ENCODE measurements at places on chromosomes 1 and 21.

DNA sequence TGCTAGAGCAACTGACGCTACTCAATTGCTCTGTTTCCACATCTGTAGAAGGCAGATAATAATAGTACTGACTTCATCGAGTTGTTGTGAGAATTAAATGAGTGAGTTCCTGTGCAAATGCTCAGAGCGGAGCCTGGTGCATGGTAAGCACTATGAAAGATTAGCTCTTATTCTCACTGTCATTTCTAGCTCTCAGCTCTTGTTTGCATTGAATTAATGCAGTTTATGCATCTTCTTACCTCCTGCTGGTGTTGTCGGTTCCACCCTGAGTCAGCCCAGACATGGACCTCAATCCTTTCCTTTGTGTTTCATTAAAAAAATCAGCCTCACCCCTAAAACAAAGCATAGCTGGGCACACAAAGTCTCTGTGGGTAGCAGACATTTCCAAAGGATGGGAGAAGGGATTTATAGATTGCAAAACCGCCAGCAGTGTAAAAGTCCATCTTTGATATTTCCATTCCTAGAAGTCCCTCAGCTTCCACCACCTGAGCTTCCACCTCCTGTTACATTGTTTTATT, 254.4 kb upstream of the CSF3R start:
- no peak for DNase-seq

- DNase-seq: no peak
These were observed 3.7 kb upstream of the MEGF6 start for GRCh38 chr1:3614755-3615742.

- peak; percentile 2 for DNase-seq
These were observed 63.2 kb downstream of the ITPKB start for GRCh38 chr1:226675715-226676357.

GRCh38 chr1:26305667-26306289, 658 bp downstream of the UBXN11 start:
- DNase-seq: no peak

- no peak for DNase-seq
These were observed at the start of gene SH3BGR for GRCh38 chr21:39451332-39452206. SH3BGR (plus strand) TSS chr21:39451970; CDS start chr21:39452097, 127 bp downstream.

GRCh38 chr1:83970802-83971201, 28.1 kb downstream of the TTLL7 start:
- DNase-seq: no peak

DNA sequence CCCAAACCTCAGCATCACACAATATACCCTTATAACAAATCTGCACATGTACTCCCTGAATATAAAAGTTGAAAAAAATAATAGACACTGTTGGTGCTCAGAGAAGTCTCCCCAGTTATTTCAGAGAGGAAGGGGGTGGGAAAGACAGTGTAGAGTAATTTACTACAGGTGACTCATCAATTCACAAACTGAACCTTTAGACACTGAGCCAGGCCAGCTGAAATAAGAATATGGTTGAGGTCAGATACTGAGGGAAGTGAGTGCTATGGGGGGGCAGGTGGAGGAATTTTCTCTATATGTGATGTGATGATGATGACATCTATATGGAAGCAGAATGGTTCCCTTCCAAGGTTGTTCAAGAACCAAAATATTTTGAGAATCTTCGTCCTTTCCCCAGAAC, 50.1 kb downstream of the MRPL39 start:
- no peak for DNase-seq

GRCh38 chr1:42171679-42172266, 7.2 kb upstream of the GUCA2A start:
- no peak for DNase-seq

- no peak for DNase-seq
These were observed 226.7 kb downstream of the KCNT2 start for GRCh38 chr1:196381544-196381943.

DNA sequence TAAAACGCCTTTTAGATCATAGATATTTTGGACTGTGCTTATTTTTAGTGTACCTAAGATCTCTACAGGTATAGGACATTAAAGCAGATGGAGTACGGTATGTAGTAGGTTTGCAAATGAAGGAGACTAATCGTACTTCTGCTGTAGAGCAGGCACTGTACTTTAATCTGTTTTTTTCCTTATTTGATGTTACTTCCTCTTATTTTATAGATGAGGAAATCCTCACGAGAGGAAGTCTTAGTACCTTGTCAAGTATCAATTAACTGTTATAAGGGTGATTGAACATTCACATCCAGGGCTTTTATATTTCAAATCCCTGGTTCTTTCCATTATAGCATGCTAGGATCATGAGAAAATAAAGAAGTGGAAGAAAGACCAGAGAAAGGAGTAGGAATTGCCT, 41.1 kb downstream of the CACHD1 start:
- no peak for DNase-seq

- no peak for DNase-seq
These were observed 20.5 kb downstream of the ROR1 start for GRCh38 chr1:63794354-63794753.

DNA sequence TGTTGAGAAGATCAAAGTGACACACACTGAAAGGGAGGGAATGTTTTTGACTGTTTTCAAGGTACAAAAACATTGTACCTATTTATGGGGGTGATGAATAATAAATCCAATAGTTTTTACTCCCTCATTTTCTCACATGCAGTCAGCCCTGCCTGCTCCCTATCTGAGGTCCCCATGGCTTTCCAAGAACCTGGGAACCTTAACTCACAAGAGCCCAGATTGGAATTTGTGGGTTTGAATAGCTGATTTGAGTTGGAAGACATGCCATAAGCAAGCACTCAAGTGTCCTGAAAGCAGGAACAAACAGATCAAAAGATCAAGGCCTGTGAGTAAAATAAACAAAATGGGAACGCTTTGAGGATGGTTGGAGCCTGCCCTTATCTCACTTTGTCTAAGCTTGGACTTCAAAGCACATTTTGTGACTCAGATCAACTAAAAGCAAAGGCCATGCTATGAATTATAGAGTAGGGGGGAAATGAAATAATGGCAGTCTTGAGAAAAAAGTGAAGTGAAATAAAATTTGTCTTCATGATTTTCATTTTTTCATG, 136.6 kb downstream of the LYPLAL1 start:
- no peak for DNase-seq

DNA sequence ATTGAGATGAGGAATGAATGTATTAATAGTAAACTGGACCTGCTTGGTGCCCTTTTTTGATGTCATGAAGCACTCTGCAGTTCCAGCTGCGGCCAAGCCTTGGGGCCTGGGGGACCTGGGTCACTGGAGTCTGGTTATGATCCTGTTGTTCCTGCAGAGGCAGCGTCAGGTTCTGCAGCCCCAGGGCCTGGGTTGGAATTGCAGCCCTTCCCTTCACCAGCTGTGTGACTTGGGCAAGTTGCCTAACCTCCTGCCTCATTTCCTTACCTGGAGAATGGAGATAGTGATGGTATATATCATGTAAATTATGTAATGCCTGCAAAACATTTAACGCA, 9.1 kb upstream of the ATP5PO start:
- no peak for DNase-seq

GRCh38 chr1:111354584-111354983, 63.9 kb downstream of the CHIA start:
- no peak for DNase-seq

DNA sequence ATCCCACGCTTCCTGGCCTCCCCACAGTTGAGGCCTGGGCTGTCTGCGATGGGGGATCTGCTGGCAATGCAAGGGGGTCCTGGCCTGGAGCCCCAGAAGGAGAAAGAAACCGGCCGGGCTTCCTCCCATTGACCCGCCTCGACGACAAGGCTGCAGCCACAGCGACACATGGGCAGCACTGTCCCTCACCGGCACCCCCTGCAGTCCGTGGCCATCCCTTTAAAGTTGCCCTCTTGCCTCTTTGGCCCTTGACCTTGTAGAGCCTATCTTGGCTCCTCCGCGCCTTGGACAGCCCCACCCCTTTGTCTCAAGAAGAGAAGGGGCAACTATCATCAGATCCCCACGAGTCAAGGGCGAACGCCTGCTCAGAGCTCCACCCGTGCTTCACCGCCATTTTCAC, 106.0 kb downstream of the CASZ1 start:
- DNase-seq: no peak

GRCh38 chr1:185960422-185961321, 226.5 kb downstream of the HMCN1 start:
- DNase-seq: no peak

DNA sequence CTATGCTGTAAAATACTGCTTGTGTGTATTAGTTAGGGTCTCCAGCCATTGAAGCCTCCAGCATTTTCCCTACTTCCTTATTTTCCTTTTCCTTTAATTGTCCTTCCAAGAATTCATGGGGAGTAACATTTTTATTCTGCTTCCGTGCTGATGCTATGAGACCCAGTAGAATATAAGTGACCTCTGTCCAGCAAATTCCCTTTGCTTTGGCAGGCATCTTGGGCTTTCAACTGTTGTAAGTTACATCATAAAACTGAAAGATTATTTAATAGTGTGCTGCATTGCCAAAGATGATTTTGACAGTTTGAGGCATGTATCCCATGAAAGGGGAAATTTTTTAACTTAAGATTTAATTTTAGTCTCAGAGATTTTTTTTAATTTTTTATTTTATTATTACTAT, 48.1 kb upstream of the B3GALT2 start:
- no peak for DNase-seq
